ENCODE measurements at places on chromosomes 5 and 9. TPM values are rescaled to one million over a fixed set of nuclear protein-coding genes. Genes with fewer than 3 reads are reported as not detected.

DNA sequence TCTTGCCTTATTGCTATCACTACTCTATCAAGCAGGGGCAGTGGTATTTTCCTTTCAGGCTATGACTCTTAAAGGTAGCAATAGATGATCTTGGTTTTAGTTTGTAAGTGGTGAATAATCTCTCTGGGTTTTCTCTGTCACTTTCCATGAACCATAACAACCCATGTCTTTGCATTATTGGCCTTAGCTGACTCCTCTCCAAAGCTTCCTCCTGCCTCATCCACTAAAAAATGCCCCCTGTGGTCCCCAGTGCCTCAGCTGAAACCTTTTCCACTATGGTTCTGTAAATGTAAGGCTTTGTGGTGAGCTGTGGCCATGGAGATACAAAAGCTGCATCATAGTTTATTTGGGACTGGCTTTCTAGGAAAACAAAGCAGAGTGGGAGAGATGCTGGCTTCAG, 128.8 kb downstream of the GPBP1 start:
- no peaks in the 10 kb centered on the region for H3K36me3 ChIP-seq
- H3K27ac ChIP-seq, result no peak overlapping the region
- no peak overlapping the region for H3K4me3 ChIP-seq
- peaks cover 5% of the 10 kb centered on the region for H3K4me1 ChIP-seq

DNA sequence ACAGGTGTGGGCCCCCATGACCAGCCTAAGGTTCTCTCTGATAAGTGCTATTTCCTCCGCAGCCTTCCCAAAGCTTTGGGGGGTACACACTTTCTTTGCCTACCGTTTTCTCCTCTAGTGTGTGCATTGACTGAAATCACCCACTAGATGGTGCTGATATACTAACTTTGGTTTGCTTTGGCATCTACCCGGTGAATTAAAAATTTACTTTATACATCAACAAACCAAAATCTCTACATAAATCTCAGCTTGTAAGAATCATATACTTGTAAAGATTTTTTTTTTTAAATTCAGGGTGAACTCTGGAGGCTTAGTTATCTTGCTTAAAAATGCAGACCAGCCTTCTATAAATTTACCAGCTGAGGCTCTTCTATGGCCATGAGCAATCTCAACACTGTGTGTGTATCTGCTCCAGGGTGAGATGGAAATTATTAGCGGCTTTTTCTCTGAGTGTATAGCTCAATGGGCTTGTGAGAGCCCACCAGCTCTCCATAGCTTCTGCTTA, 475.7 kb upstream of the TNC start:
- H3K36me3 ChIP-seq, result no peaks in the 10 kb centered on the region
- no peak for DNase-seq
- H3K27ac ChIP-seq, result no peak overlapping the region
- H3K4me3 ChIP-seq, result no peak overlapping the region
- H3K4me1 ChIP-seq, result no peaks in the 10 kb centered on the region

- H3K27me3 ChIP-seq, result no peaks in the 10 kb centered on the region
- H3K4me3 ChIP-seq, result no peak overlapping the region
- no peak for DNase-seq
- H3K4me1 ChIP-seq, result no peaks in the 10 kb centered on the region
- no peaks in the 10 kb centered on the region for H3K36me3 ChIP-seq
Observed at GRCh38 chr5:180343831-180344695, 9.1 kb downstream of the GFPT2 start.

DNA sequence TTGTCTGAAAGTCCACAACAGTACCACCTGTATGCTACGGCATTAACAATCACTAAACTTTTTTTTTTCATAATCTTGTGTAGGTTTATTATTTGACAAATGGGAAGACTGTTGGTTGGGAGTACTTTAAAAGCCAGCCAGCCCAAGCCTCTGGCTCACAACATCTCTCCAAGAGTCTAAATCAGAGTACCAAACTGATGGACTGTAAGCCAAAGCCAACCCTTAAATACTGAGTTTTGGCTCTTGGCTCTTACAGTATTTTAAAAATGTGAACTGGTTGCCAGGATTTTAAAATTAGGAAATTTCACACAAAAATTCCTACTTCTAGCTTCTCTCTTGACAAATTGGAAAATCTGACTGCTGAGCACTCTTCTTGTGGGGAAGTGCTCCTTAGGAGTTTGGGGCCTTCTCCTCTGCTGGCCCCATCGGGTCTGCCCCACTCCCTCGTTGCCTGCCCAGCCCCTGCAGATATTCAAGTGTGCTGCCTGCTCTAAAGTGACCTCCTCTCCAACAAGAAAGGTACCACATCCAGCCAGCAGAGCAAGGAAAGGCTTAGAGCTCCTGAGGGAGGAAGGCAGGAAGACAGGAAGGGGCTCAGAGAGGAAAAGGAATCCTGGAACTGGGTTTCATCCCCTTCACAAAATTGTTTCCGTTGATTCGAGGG, 21.8 kb upstream of the TMOD1 start:
- no peak overlapping the region for H3K4me3 ChIP-seq
- H3K27ac ChIP-seq, result no peak overlapping the region
- H3K36me3 ChIP-seq, result peaks cover 24% of the 10 kb centered on the region
- DNase-seq, result no peak

GRCh38 chr5:36150676-36151433, 832 bp downstream of the LMBRD2 start:
- no peaks in the 10 kb centered on the region for H3K36me3 ChIP-seq
- peak overlapping the region; percentile 79 for H3K27ac ChIP-seq
- peak overlapping the region; percentile 96 for H3K4me3 ChIP-seq
- no peaks in the 10 kb centered on the region for H3K27me3 ChIP-seq

MARVELD2 gene
- 24.5 TPM for total RNA-seq
